ENCODE measurements at places on chromosomes 2 and 18.

DNA sequence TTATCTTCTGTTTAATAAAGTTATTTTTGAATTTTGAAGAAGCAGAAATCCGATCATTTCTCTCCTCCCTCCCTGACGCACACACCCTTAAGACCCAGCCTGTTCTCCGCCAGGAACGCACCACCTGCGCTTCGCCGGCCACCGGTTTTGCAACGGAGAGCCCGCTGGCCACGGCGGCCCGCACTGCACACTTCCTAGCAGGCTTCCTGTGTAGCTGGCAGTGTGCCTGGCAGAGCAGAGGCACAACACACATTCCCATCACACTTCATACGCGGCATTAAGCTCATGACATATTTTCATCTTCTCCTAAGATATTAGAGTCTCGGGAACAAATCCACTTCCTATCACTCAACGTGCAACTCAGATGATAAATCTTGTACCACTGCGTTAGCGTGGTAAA is 148.0 kb downstream of the HDAC4 start:
- no peak for DNase-seq

GRCh38 chr2:160752475-160753330 is 259.1 kb upstream of the RBMS1 start:
- DNase-seq, result no peak

- DNase-seq, result no peak
These were observed 42.6 kb upstream of the DYNC2LI1 start for GRCh38 chr2:43731211-43731610.

- peak; percentile 25 for DNase-seq
These were observed 43.3 kb downstream of the NFATC1 start for GRCh38 chr18:79438898-79439627.

DNA sequence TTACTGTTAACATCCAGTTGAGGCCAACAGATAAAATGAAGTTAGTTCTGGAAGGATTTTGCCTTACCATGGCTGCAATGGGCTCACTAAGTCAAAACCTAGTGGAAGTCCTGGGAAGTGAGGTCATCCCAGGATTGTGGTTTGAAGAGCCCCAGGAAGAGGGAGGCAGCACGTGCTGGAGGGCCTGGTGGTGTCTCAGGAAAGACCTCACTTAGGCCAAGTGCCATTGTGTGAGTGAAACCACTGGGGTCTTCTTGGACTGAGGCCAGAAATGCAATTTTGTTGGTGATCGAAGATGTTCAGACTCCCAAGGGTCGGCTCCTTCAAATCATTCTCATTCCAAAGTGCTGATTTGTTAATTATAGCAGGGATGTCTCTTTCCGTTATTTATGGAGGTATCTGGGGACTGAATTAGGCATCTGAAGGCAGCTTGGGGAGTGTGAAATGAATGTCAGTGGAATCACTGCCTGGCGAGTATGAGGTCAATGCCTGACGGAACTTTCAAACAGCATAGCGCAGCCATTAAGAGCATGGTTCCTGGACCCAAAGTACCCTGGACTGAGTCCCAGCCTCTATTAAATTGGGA is 60.0 kb downstream of the IL1R2 start:
- DNase-seq, result no peak

DNA sequence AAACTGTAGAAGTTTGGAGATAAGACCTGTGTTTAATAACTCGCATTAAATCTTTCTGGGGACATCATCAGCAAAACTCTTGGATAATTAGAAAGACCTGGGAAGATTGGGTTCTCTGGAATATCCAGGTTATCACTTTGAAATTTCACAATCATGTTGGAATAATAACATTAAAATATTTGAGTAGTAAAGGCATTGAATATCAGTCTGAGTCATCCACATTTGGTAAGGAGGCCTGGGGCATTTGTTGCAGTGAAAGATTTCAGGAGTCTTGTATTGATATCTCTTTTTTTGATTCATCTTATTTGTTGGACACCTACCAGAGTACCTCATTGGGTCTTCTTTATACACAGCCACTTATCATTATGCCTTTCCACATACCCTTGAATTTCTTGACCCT is 95.9 kb downstream of the EPB41L5 start:
- DNase-seq, result no peak

DNA sequence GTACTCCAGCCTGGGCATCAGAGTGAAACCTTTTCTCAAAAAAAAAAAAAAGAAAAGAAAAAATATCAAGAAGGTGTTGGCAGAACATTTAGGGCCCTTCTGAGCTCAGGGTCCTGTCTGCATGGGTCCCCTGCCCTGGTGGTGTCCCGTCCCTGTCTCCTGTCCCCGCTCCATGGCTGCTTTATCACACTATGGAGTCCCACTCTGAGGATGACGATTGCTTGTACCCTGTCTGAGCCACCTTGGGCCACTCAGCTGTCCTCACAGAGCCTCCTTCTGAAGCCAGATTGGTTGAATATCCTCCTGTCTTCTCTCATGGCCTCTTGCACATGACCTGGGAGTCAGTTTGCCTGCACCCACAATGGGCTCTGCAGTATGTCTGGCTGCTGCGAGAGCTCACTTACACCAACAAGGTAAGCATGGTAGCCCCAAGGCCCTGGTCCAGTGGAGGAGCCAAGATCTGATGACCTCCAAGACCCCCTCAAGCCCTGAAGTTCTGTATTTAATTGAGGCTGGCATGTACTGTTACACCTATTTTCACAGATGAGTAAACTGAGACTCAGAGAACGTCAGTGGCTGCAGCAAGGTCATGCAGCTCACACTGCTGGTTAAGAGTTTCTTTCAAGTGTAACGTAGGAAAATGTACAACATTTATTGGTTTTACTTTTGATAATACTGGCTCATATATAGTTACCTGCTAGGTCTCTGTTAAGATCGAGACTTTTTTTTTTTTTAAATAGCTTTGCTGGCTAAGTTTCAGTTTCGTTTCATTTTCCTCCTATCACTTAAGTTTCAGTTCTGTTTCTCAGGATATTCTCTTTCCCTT is 16.9 kb upstream of the ZCCHC2 start:
- DNase-seq, result peak; percentile 26

DNA sequence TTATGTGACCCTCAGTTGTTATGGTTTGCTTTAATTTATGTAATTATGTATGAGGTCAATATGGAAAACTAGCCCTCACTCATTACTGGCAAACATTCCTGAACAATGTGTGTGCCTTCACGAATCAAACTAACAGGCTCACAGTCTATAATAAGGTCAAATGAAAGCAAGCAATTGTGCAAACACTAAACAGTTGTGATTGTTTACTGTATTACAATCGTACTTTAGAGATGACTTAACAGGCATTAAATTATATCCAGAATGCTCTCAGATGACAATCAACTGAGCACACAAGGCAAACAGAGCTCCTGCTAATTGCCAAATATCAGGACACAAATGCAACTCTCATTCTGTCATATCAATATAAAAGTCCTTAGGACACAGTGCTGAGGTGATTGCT is 29.5 kb downstream of the COL5A2 start:
- no peak for DNase-seq

DNA sequence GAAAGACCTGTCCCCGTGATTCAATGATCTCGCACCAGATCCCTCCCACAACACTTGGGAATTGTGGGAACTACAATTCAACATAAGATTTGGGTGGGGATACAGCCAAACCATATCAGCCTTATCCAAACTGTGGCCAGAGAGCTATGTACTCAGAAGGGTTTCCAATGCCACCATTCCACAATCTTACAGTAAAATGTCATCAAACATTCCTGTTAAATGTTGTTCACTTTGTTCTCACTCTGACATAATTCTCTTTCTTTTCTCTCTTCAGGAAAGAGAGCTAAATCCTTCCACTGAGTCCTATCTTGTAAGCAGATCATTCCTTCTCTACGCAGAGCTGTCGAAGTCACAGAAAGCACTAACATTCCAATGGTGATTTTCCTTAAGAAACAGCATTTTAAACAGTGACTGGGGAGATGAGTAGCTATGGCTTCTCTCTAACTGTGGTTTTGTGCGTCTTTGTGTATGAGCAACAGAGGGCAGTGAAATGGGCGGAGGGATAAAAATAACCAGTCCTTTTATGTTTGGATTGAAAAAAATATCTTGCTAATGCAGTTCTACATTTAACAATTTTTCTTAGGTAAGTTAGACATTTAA is 684.7 kb downstream of the EPHA4 start:
- no peak for DNase-seq

GRCh38 chr2:2872713-2873449 is 504.7 kb downstream of the EIPR1 start:
- DNase-seq, result no peak

DNA sequence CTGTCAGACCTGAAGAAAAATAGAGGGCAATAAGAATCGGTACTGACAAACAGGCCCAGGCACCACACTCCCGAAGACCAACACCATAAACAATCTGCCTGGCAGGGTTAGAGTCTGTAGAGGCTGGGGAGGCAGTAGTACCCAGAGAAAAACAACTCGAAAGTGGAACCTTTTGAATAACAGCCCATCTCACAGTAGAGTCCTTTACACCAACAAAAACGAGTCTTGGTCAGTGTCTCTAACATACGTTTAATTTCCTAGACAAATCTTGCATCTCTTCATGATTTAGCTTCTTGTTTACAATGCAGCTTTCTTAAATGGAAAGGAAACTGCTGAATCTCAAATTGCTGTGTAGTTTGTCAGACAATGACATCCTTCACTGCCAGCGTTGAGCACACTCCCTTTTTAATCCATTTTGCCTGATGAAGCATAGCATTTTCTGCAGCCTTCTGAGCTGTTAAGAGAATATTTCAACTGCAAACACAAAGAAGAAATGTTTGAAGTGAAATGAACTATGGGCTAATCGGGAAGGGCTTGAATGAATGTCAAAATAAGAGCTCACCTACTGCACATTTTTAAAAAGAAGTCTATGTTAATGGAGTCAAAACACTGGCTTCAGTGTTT is 73.1 kb upstream of the DSG1 start:
- no peak for DNase-seq

DNA sequence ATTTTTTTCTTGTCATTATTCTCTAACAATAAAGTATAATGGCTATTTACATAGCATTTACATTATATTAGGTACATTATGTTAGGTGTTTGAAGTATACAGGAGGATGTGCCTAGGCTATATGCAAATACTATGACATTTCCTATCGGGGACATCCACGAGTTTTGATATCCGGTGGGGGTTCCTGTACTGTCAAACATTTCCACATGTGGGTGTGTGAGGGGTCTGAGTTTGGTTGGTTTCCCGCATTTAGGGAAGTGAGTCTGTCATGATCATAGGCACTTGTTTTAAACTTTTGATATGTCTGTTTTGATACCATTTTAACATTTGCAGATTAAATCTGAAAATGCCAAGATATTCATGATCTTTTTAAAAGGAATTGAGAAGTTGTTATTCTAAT is 76.0 kb downstream of the CEP192 start:
- DNase-seq, result peak; percentile 3

GRCh38 chr2:38154395-38154794 is 78.4 kb upstream of the CYP1B1 start:
- DNase-seq, result no peak

DNA sequence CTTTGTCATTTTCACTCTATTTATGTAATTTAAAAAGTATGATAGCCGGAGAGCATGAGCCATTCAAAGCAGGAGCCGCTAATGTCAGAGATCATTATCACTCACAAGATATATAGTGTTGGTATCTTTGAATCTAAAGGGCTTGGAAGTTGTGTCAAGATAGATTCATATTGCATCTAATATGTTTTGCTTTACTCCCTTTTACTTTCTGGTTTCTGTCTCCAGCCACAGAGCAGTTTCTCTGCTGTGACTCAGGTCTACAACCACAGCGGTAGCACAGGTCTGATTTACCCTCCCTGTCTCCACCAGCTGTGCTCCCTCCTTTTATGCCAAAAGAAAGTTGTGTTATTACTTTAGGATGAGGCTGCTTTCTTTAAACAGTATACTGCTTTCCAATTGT is 424.0 kb downstream of the ARHGAP15 start:
- DNase-seq, result no peak

GRCh38 chr2:52181080-52181479 is 1149.1 kb upstream of the NRXN1 start:
- DNase-seq, result no peak

DNA sequence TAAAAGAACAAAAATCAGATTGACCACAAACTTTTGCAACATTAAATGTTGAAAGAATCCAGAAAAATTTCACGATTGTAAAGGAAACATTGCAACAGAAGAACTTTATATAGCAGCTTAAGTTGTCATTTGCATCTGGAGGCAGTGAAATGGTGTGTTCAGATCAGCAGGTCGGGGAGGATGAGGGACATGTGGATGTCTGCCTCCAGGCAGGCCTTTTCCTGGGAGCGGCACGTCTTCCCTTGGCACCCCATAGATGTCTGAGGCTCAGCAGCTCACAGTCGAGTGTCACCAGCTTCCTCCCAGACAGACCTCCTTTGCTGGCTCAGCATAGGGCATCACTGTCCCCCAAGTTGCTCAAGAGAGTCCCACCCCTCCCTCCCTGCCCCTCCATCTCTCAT is 44.3 kb upstream of the ASB1 start:
- no peak for DNase-seq

GRCh38 chr2:69279931-69280681 is 106.9 kb downstream of the GFPT1 start:
- no peak for DNase-seq

DNA sequence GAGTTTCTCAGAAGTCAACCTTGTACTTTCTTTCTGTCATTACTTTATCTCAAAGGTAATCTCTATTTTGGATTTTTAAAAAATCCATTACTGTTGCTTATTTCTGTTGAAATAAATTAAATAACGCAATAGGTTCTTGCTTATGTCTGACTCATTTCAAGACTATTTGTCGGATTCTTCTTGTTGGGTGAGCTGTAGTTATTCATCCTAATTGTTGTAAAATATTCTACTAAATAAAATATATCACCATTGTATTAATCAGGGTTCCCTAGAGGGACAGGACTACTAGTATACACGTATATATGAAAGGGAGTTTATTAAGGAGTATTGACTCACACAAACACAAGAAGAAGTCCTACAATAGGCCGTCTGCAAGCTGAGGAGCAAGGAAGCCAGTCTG is 403.9 kb upstream of the CYRIA start:
- DNase-seq, result no peak

GRCh38 chr2:238082827-238083226 is 17.3 kb upstream of the ESPNL start:
- no peak for DNase-seq

- no peak for DNase-seq
These were observed 550.5 kb downstream of the SPAG16 start for GRCh38 chr2:213834746-213835145.

- DNase-seq, result no peak
These were observed 25.5 kb downstream of the PIAS2 start for GRCh38 chr18:46891742-46892214.

DNA sequence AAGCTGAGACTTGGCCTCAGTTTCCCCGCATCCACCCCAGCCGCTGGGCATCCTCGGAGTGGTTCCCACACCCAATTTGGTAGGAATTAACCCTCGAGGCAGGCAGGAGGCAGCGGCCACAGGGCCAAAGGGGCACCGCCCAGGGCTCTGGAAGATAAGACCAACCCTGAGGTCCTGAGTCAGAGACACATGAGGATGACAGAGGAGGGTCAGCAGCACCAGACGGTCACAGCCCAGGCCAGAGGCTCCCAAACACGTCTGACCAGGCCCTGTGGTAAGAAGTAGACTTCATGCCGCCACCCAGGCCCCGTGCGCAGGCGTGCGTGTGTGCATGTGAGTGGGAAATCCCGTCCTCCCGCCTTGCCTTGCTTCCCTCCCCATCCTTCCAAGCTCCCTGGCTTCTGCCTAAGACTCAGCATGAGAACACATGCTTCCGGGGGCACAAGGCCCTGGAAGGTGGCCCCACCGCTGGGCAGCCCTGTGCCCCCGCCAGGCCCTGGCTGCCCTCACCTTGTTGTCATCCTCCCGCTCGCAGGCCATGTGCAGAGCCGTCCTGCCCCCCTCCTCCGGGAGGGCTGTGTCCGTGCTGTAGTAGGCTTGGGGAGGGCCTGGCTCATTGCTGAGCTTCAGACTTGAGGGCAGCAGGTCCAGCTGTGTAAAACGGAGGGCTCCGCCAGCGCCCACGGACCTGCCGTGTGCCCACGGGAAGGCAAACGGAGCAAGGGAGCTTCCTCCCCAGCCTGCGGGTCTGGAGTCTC is 46.3 kb downstream of the ANKMY1 start:
- DNase-seq, result no peak
